ENCODE measurements at places on chromosomes 7 and 10. TPM values are rescaled to one million over a fixed set of nuclear protein-coding genes. Genes with fewer than 3 reads are reported as not detected.

Gene DGKI
- 1.8 TPM for polyA plus RNA-seq

Gene ODAD2
- polyA plus RNA-seq: 1.2 TPM

Gene UCMA
- polyA plus RNA-seq: not detected

DNA sequence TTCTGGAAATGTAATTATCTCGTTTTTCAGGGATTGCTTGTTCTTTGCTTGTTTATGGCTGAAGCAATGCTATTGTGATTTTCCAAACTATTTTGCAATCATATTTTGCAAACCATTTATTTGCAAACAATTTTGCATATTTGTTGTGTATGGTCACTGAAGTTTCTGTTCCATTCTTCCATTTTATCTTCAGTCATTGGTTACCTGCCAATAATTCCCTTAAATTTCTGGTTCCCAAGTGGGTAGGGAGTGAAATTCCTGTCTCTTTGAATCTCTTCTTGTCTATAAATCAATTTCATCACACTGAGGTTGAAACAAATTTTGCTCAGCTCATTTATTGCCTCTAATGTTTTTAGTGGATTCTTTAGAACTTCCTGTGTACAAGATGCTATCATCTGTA is 401.7 kb upstream of the VWC2 start:
- DNase-seq: no peak

- no peak for DNase-seq
These were observed 128.5 kb upstream of the COL1A2 start for GRCh38 chr7:94266238-94266644.

GRCh38 chr10:124904796-124905195 is 37.1 kb upstream of the ZRANB1 start:
- DNase-seq: no peak

DNA sequence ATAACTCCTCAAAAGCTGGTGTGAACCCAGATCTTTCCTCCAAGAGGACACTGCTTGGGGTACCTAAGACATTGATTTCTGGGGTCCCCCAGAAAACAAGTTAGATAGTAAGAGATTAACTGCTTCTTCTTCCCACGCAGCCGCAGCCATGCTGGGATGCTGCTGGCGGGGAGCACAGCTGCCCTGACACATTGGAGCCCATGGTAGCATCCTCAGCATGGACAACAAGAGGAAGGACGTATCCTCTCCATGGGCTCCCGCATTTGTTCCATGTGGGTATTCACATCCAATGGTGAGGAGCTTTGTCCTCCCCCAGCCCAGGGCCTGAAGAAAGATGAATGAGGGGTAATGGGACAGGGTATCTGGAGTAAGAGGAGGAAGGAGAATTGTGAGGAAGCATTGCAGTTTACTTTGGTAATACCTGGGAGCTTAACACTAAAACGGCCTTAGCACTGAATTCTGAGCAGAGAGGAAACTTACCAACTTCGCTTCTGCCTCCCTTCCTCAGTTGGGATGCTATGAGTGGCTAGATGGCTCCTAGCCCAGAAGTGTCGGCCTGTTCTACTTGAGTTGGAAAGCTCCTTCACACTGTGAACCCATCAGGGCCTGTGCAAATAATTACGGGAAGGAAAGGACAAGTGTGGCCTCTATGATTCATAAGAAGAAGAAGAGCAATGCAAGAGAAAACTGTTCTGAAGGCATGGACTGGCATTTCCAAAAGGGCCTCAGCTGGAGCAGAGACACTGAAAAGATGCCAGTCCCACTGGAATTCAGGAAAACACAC is 43.9 kb downstream of the C10orf120 start:
- DNase-seq: no peak

Measured in right renal cortex interstitium (tissue), 3 donors.